ENCODE measurements at places on chromosomes 5 and 9.

DNA sequence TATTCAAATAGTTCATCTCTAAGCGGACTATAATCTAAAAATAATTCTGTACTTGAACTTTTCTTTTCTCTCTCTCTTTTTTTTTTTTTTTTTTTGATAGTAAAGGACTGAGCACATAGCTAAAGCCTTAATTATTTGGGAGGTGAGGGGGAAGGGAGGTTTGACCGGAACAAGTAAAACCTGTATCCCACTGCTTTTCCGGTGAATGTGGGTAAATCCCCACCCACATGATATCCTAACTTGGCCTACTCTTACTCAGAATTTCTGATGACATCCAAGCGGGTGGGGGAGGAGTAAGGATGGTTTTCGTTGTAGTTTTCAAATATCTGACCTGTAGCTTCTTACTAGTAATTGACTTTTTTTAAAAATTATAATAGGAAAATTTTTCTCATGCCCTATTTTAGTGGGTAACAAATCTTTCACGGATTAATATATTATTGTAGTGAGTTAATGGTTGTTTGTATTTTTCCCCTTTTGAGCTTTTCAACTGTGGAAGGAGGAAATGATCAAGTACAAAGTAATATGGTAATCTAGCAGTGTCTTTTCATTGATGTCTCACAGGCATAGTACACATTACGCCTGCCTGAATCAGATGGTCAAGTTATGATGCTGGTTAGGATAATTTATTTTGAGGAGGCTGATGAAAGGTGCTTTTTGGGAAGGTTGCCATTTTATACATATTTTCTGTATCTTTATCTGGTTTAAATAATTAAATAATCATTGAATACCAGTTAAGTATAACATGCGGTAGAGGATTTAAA, 2.2 kb upstream of the ELL2 start:
- DNase-seq, result no peak

- peak; percentile 10 for DNase-seq
Observed at GRCh38 chr9:113853333-113853732, 22.8 kb upstream of the ZNF618 start.

DNA sequence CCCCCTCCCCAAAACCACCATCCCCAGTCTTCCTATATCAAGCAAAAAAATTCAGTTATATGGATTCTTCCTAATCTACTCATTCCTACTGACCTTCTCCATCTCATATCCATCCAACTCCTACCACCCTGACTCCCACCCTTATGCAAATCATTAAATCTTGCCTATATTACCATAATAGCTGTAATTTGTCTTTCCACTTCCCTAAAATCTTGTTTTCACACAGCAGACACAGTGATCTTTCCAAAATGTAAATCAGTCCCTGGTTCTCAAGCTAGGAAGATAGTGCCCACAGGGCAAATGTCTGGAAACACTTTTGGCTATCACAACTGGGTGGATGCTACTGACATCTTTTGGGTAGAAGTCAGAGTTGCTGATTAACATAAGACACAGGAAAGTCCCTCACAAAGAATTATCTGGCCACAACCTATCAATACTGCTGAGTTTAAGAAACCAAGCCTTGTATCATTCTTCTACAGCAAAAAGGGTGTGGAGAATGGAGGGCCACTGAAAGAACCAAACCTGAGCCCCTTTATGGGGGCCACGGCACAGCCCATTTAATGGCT, 1.4 kb downstream of the SRA1 start:
- DNase-seq, result no peak

DNA sequence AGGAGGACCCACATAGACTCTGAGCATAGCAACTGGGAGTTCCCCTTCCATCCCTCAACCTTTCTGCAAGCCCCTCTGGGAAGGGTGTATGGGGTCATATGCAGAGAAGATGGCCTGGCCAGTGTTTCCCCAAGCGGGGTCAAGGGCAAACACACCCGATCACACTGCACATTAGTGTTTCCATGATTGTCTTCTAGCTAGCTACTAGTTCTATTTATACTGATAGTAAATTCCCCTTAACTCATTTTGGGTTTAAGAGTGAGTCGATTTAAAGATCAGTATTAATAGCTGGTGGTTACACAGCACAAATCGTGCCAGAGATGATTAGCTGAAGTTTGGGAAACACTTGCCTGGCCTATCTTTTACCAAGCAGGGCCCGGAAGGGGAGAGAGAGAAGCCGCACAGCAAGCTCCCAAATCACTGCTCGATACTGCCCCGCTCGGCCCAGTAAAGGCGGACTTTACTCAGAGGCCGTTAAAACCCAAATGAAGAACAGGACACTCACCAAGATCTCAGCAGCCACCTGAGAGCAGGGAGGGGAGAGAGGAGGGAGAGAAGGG, 29.4 kb upstream of the TNIP1 start:
- DNase-seq, result no peak

- DNase-seq, result no peak
Observed at GRCh38 chr5:84453405-84453804, 68.7 kb upstream of the EDIL3 start.

DNA sequence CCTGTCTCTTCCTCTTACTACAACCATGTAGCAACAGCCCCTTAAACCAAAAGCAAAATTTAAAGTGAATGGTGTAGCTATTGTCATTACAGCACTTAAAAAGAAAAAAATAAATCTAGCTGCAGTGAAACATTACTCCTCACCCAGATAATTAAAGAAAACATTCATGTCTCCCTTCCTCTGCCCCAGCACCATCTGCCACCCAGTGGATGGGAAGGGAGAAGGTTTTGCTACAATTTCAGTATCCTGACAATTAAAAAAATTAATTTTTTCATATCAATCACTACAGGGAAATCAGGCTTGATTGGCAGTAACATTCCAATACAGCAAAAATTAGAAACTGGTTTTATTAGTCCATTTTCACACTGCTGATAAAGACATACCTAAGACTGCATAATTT, 147.4 kb upstream of the PUM3 start:
- DNase-seq, result no peak

GRCh38 chr9:93965830-93966577, 10.8 kb upstream of the BARX1 start:
- DNase-seq, result no peak

GRCh38 chr5:63401436-63402046, 560.7 kb downstream of the HTR1A start:
- DNase-seq, result peak; percentile 7

DNA sequence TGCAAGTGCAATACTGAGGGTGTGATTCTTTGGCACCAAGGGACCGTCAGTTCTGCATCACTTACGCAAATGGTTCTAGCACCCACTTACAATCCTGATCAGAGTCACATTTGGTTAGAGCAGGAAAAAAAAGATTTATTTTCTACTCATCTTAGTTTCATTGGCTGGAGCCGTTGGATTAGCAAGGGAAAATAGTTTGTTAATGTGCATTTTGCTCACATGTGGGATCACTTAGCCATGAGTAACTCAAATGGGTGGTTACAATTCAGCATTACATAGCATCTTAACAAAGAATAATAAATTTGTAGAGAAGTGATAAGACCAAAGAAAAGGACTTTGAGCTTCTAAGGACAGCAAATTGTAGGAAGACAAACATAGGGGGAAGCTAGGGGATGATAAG, 216.9 kb downstream of the AUH start:
- no peak for DNase-seq

DNA sequence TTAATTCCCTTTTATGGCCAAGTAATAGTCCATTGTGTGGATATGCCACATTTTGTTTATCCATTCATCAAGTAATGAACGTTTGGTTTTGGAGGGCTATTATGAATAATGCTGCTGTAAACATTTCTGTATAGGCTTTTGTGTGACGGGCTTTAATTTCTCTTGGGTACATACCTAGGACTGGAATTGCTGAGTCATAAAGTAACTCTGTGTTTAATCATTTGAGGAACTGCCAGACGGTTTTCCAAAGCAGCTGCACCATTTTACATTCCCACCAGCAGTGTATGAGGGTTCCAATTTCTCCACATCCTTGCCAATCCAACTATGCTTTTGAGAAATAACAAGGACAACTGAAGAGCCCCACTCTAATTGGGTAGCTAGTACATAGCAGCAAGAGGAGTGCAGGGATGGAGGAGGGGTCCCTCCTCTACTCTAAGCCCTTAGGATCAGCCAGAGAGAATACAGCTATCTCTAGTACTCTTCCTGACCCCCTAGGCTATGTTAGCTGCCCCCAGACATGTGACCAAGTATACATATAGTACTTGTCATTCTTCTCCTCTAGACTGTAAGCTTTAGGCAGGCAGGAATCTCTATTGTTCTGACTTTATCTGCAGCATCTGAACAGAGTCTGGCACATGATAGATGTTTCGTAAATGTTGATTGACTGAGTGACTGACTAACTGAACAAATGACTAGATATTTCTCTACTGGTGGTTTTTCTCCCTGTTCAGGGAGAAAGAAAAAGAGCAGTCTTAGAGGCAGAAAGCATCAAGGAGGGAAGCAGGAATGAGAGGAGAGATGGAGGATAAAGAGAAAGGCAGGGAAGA, 22.1 kb upstream of the MATR3 start:
- peak; percentile 97 for DNase-seq

- DNase-seq, result no peak
Observed at GRCh38 chr5:95519151-95519550, 35.6 kb downstream of the SKIC3 start.

DNA sequence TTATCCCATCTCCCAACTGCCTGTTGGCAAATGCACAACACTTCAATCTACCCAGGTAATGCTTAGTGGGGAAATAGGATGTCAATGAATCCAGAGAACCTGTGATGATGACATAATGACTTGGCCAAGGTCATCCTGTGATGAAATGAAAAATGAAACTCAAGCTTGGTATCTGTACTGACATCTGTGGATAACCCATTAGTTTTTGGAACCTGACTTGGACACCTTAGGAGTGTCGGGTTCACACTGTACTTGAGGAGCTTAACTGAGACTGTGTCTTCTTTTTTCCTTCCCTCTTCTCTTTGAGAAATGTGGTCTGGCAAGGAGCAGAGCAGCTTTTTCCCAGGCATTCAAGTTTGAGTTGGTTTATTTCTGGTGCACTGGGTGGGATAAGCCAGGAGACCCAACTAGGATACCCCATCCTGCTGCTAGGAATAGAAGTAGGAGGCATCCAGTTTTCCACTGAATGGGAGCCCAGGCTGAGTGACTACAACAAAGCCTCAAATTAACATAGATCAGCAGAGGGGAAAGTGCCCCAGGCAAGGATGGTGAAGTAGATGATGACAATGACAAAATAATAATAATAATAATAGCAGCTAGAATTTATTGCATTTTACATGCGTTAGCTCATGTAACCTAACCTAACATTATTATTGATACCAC, 72.1 kb downstream of the ADRB2 start:
- DNase-seq, result no peak

GRCh38 chr5:95537501-95537900, 17.3 kb downstream of the SKIC3 start:
- DNase-seq, result no peak

DNA sequence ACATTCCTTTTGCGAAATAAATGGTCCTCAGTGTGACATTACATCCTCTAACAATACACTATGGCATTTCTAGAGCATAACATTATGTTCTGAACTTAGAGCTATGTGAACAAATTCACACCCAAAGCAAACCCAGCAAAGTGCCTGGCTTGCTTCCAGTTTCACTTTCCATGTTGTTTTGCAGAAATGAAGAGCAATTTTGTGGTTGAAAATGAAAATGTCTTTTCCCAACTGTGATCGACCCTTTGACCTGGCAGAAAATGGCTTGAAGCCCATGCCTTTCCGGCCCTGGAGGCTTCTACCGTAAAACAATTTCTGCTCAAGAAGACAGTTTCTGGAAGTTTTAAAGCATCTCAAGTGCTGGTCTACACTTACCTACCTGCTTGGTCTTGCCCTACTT, 344.7 kb upstream of the RGMB start:
- peak; percentile 50 for DNase-seq

- DNase-seq, result peak; percentile 20
Observed at GRCh38 chr5:62720031-62720441, 141.4 kb downstream of the LRRC70 start.

- peak; percentile 16 for DNase-seq
Observed at GRCh38 chr5:19564036-19564435, 424.0 kb downstream of the CDH18 start.

DNA sequence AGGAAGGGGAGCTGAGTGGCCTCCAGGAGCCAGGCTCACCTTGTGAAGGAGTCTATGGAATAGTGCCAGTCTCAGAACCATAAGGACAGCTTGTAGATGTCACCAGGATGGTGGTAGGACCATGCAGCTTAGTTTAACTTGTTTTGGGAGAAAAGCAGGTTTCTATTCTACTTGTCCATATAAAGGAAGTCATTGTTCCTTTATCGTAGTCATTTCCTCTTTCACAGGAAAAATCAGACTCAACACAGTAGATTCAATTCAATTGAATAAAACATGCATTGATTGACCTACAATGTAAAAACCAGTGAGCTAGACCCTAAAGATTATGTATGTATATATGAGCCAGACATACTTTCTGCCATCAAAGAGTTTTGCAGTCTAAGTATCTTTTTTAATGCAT, 53.3 kb downstream of the MEGF10 start:
- DNase-seq, result no peak

DNA sequence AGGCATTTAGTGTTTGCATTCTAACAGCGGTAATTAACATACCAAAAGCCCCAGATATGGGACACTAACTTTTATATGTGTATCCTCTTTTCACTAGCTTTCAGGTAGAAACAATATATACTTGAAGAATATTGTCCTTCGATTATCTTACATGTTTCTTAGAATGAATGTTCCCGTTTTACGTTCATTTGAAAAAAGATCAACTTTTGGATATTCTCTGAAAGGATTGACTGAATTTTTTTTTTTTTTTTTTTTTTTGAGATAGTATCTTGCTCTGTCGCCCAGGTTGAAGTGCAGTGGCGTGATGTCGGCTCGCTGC, 32.2 kb upstream of the FSD1L start:
- no peak for DNase-seq

DNA sequence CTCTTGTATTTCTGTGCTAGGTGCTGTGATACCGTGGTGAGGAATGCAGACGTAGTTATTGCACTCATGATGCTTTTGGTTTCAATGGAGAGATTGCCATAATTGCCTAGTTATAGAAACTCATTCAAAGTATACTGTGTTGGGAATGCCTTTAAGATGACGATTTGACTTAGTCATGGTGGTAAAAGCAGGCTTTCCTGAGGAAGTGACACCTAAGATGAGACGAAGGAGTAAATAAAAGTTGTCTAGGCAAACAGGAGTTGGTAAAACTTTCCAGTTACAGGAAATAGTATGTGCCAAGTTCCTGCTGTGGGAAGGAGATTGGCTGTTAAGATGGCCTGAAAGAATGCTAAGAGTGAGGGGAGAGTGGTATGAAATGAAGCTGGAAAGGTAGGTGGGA, 48.1 kb downstream of the FOCAD start:
- peak; percentile 88 for DNase-seq

DNA sequence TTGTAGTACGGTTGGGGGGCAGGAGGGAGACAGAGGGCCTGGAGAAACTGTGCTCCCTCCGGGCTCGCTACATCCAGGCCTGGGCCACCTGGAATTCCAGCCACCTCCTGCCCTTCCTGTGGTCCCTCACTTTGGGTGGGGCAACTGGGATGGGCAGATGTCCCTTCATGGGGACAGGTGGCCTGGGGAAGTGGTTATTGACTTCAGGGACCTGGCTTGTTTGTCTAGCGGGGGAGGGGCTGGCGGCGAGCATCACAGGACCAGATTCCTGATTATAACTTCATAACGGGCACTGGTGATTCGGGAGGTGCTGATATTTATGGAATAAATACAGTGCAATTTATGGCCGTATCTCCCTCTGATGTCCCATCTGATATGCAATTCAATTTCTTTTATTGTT, 20.1 kb upstream of the LAMC3 start:
- DNase-seq, result no peak
